Lower lobe of right lung (tissue), 2 donors: ENCODE measurements at places on chromosomes 6 and 20. TPM values are rescaled to one million over a fixed set of nuclear protein-coding genes. Genes with fewer than 3 reads are reported as not detected.

- DNase-seq, result no peak
- H3K36me3 ChIP-seq, result no peaks in the 10 kb centered on the region
- H3K27ac ChIP-seq, result peak overlapping the region; percentile 83
- no peaks in the 10 kb centered on the region for H3K27me3 ChIP-seq
- H3K4me3 ChIP-seq, result no peak overlapping the region
These were observed 2.1 kb downstream of the RAET1E start for GRCh38 chr6:149895833-149896271.

DNA sequence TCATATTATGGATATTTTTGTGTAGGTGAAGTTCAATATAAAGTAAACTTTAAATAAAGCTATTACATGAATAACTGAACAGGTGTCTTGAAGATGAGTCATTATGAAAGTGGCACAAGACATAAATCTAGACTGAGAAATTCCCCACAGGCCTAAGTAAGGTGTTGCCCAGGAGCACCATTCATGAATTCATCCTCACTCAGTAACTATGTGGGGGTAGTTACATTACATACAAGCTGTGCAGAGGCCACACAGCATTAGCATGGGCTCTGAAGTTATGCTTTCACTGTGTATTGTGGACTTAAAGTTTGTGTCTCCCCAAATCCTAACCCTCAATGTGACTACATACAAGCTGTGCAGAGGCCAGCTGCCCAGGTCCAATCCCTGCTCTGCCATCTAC lies 65.9 kb downstream of the BCAS1 start:
- H3K36me3 ChIP-seq, result no peaks in the 10 kb centered on the region
- no peaks in the 10 kb centered on the region for H3K4me1 ChIP-seq
- no peak overlapping the region for H3K27ac ChIP-seq
- H3K4me3 ChIP-seq, result no peak overlapping the region

DNA sequence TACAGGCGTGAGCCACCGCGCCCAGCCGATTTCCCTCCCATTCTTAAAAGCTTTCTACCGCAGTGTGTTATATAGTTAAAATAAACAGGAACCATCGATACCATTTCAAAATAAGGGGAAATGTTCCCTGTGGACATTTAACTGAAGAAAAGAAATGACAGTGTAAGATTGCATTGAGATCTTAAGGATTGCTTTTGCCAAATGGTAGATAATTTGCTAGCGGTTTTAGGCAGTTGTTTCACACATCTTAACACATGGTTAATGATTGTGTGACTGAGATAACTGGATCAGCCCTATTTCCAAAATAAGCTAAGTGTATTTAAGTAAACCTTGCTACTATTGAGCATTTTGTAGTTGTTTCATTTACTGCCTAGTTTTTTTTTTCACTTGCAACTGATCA lies 15.6 kb downstream of the STX16 start:
- no peak overlapping the region for H3K4me3 ChIP-seq
- H3K27ac ChIP-seq, result no peak overlapping the region
- H3K27me3 ChIP-seq, result no peaks in the 10 kb centered on the region

DNA sequence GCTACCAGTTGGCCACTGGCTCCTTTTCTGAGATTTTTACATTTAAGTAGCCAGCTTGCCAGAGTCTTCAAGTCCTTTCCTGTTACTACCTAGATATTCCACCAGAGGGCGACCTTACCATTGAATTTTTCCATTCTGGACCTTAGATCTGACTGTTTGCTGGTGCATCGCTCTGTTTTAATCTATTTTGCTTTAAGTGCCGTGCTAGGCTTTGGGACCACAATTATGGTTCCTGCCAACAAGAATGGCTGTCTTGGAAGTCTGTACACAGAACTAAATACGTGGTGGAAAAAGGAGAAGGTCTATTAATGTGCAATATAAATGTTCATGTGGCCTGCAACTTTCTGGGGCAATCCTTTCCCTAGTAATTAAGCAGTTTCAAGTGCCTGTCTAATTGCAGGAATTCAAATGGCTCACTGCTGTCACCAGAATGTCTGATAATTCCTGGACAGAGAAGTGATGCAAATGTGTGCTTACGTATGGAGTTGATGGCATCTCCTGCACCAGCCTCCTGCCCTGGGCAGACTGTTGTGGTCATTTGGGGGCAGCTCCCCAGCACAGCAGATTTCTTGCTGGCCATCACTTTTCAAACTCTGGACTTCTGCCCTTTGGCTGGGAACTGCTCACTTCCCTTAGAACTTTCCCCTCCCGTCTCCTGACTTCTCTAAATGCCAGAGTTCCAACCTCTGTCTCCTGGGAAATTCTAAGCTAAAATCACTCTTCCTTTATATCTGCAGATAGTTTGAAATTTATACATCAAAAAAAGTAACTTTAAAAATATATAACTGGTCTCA lies 5.6 kb upstream of the HLA-DOA start:
- no peaks in the 10 kb centered on the region for H3K27me3 ChIP-seq
- no peak for DNase-seq
- peak overlapping the region; percentile 6 for H3K4me3 ChIP-seq

GRCh38 chr6:5749016-5749650 lies 257.6 kb downstream of the NRN1 start:
- no peaks in the 10 kb centered on the region for H3K36me3 ChIP-seq
- no peak overlapping the region for H3K4me3 ChIP-seq
- H3K27me3 ChIP-seq, result no peaks in the 10 kb centered on the region
- DNase-seq, result peak; percentile 28
- H3K4me1 ChIP-seq, result no peaks in the 10 kb centered on the region

- no peak overlapping the region for H3K4me3 ChIP-seq
- no peaks in the 10 kb centered on the region for H3K36me3 ChIP-seq
- no peaks in the 10 kb centered on the region for H3K4me1 ChIP-seq
- no peaks in the 10 kb centered on the region for H3K27me3 ChIP-seq
- no peak for DNase-seq
- no peak overlapping the region for H3K27ac ChIP-seq
These were observed 251.3 kb downstream of the ANKRD60 start for GRCh38 chr20:57977141-57977540.

DNA sequence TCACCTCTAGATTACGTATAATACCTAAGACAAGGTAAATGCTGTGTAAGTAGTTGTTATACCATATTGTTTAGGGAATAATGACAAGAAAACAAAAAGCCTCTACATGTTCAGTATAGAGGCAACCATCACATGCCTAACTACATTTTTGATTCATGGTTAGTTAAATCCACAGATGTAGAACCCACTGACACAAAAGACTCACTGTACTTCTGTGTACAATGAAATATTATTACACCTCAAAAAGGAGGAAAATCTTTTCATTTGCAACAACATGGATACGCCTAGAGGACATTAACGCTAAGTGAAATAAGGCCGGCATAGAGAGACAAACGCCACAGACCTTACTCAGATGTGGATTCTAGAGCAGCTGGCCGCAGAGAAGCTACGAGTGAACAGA lies 50.5 kb downstream of the NINL start:
- no peaks in the 10 kb centered on the region for H3K36me3 ChIP-seq
- H3K27me3 ChIP-seq, result no peaks in the 10 kb centered on the region
- H3K4me1 ChIP-seq, result peaks cover 12% of the 10 kb centered on the region
- H3K27ac ChIP-seq, result no peak overlapping the region
- DNase-seq, result no peak
- no peak overlapping the region for H3K4me3 ChIP-seq

DNA sequence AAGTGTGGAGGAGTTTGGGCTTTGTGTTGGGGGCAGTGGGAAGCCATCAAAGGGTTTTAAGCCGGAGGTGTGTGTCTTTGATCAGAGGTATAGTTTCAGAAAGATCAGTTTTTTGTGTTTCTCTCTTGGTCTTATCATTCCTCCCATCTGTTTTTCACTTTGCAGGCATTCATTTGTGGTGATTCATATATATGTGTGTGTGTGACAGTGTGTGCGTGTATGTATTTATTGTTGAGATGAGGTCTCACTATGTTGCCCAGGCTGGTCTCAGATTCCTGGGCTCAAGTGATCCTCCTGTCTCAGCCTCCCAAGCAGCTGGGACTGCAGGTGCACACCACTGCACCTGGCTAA lies 11.1 kb upstream of the SERINC3 start:
- no peaks in the 10 kb centered on the region for H3K36me3 ChIP-seq
- peak overlapping the region; percentile 82 for H3K27ac ChIP-seq
- no peaks in the 10 kb centered on the region for H3K27me3 ChIP-seq
- DNase-seq, result no peak
- H3K4me3 ChIP-seq, result peak overlapping the region; percentile 89
- H3K4me1 ChIP-seq, result peaks cover 16% of the 10 kb centered on the region

The FBXO30 gene
- total RNA-seq, result 9.0 TPM

The PKIB gene
- total RNA-seq, result 3.2 TPM

The C6orf52 gene
- total RNA-seq, result 1.3 TPM

The BLOC1S5 gene
- total RNA-seq, result 11.8 TPM

The SRMS gene
- total RNA-seq, result not detected

The FAM83C gene
- total RNA-seq, result not detected
